ENCODE measurements at places on chromosomes 13 and 19.

GRCh38 chr19:57096685-57097361 is 23.0 kb upstream of the USP29 start:
- DNase-seq = no peak

DNA sequence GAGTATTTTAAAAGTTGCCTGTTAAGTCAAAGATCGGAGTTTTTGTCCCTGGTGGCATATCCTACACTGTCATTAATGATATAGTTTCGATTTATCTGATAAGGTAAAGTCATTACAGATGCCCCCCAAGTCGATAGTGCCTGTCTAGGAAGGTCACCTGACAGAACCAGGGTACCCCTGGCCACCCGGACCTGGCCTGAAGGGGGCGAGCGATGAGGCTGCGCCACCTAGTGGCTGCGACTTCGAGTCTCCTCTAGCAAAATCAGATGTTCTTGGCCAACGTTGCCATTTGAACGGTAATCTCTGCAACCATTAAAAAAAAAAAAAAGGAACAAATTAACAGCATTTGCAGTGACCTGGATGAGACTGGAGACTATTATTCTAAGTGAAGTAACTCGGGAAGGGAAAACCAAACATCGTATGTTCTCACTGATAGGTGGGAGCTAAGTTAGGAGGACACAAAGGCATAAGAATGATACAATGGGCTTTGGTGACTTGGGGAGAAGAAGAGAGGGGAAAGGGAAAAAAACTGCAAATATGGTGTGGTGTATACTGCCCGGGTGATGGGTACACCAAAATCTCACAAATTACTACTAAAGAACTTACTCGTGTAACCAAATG is 565.1 kb downstream of the LIG4 start:
- no peak for DNase-seq

DNA sequence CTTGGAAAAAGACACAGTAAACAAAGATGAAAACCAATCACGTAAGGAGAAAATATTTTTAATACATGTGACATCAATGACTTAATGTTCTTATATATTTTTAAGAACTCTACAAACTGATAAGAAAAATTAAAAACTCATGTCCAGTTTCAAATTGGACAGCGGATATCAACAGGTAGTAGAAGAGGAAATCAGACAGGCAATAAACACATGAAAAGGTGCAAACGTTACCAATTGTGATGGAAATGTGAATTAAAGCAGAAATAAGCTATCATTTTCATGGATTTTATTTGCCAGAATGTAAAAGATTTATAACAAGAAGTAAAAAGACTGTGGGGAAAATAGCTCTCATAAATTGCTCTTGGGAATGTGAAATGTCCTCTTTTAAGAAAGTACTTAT is 382.3 kb downstream of the DLEU7 start:
- no peak for DNase-seq

DNA sequence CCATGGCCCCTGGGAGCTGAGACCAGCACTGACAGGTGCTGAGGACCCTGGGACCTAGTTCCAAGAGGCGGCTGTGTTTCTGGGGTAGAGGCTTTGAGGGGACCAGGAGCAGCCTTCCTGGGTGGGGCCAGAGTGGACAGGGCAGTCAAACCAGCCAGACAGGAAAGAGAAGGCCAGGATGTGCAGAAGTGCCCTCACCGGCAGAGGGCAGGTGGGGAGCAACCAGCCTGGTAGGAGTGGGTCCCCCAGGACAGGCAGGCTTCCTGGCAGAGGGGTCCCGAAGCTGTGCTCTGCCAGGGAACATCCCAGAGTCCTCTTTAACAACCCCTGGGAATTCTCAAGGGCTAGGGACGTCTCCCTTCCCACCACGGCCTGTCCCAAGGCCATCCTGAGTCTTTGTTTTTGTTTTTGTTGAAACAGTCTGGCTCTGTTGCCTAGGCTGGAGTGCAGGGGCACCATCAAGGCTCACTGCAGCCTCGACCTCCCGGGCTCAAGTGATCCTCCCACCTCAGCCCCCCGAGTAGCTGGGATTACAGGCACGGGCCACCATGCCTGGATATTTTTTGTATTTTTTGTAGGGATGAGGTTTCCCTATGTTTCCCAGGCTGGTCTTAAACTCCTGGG is 3.0 kb upstream of the HIPK4 start:
- no peak for DNase-seq

All from NCI-H1417 treated with DMSO at 0.1 percent for 48 hours (cell line).